Right hindlimb (tissue), 1 donor: ENCODE measurements at places on chromosomes 1 and 21.

- no peak for DNase-seq
Measured at GRCh38 chr1:3482378-3482849, 27.9 kb downstream of the ARHGEF16 start.

- DNase-seq: no peak
Measured at GRCh38 chr1:225026701-225027100, 97.2 kb downstream of the DNAH14 start.

- no peak for DNase-seq
Measured at GRCh38 chr1:228000836-228001563, 5.8 kb upstream of the WNT3A start.

DNA sequence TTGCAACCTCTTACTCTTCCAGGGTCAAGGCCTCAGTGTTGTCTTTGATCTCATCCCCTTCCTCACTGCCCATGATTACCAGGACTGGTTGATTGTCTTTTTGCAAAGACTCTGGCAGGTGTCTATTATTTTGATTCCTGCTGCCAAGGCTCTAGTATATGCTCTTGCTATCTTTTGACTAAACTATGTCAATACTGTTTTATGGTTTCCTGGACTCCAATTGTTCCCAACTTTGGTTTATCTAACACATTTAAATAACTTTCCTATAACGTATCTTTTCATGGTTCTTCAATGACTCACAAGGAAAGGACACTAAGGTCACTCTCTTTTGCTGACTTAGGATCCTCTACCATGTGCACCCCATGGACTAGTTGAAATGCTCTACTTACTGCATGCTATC, 141.5 kb downstream of the PTPRC start:
- no peak for DNase-seq

- no peak for DNase-seq
Measured at GRCh38 chr1:29410476-29410875, 174.2 kb downstream of the PTPRU start.

GRCh38 chr1:210938416-210938925, 195.5 kb downstream of the KCNH1 start:
- DNase-seq: no peak

DNA sequence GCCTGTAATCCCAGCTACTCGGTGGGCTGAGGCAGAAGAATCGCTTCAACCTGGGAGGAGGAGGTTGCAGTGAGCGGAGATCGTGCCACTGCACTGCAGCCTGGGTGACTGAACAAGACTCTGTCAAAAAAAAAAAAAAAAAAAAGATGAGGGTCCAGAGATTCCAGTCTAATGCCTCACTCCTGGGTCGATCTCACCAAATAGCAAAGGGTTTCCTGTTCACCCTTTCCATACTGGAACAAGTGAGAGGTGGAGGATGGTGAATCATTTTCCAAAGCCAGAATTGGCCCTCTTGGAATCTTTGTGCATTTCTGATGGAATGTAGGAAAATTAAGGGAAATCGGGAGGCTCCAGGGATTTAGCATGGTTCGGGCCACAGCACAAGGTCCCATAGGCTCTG, 58.1 kb upstream of the ZNF648 start:
- DNase-seq: no peak

DNA sequence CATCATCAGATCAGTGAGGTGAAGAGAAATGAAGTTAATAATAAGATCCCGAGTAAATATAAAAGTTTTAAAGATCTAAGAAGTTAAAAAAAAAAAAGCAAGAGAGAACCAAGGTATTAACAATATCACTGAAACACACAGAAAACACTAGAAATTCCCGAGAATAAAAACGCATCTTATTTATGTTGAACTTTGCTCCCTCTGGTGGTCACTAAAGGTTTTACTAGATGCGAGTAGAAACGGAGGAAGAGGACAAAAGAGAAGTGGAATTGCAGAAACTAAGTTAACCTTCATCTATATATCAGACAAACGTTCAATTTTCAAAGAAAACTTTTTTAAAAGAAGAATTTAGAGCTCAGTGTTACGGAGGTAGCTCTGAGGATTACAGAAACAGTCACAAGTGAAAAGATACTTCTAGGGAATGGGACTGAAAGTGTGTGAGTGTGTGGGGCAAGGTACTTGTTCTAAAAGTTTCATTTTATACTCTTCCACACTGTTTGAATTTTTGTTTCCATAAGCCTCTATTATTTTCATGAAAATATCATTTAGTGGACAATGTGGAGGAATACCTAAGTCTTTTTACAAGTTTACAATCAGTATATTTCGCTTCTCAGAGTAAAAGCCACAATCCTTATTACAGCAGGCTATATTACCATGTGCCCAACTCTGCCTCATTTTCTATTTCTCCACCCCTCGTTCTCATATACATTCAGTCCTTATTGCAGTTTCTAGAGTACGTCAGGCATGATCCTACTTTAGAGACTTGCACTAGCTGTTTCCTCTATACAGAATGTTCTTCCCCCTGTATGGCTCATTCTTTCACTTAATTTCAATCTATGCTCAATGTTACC, 19.7 kb downstream of the ACBD6 start:
- DNase-seq: no peak

- peak; percentile 13 for DNase-seq
Measured at GRCh38 chr1:5765997-5766913, 226.0 kb downstream of the NPHP4 start.

DNA sequence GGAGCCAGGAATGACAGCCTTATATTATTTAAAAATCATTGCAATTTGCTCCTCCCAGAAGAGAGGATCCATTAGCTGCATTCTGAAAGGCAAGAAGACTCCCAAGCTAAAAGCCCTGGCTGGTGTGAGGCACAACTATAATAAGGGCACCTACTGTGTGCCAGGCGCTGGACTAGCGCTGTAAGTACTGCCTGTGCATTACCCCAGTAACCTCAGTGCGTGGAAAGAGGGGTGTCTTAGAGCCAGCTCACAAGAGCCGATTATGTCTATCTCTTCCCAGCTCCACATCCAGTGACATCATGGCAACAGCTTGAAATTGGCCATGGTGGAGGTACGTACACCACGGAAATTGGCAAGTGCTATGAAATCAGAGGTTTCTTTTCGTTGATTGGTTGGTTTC, 141.7 kb upstream of the IRF2BP2 start:
- no peak for DNase-seq

DNA sequence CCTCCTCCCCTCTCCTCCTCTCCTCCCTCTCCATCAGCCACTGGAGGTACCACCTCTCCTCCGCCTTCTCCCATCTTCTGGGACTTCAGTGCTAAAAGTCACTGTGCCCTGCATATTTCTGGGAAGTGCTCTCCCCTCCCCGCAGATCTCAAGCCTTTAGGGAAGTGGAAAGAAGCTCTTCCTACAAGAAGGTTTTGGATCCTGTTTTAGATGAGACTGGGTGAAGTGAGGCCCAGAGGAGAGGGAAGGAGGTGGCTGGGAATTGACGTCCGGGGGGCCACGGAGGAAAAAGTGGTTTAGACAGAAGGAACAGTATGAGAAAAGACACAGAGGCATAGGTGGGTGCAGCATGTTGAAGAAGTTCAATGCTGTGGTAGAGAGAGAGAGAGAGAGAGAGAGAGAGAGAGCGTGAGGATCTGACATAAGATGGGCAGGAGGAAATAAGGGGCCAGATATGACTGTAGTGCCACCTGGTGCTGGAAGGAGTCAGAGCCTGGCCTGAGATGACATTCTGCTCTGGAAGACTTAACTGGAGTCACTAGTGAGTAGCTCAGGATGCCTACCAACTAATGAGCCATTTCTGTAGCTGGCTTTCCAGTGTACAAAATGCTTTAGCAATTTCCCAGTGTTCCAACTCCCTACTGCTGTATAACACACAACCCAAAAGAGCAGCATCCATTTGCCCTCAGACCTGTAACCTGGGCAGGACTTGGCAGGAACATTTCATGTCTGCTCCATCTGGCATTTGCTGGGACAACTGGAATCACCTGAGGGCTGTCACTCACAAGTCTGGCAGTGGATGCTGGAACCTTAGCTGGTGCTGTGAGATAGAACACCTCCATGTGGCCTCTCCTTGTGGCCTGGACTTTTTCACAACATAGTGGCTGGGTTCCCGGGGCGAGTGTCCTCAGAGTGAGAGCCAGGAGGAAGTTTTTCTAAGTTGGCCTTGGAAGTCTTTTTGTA, 16.6 kb upstream of the ZSCAN20 start:
- peak; percentile 63 for DNase-seq

DNA sequence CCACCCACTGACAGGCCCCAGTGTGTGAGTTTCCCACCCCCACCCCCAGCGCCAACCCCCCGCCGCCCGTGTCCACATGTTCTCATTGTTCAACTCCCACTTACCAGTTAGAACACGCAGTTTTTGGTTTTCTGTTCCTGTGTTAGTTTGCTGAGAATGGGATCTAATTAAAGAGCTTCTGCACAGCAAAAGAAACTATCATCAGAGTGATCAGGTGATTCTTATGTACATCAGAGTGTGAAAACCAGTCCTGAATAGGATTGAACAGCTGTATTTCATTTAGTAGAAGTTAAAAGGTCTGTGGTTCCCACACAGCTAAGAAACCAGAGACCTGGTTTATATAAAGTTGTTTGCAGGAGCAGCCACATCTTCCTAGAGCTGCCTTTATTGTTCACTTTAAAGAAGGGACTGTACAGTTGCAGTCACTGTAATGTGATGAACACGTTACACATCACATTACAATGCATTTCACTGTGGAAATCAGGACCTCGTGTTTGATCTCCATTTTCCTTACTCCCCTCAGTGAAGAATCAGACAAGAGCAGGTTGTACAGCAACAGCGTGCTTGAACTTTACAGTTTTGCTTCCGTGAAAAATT, 1.2 kb downstream of the GBP6 start:
- DNase-seq: no peak
